ENCODE measurements at places on chromosomes 11 and 22. TPM values are rescaled to one million over a fixed set of nuclear protein-coding genes. Genes with fewer than 3 reads are reported as not detected.

Gene CKAP5
- total RNA-seq, result 135 TPM

Gene DCHS1
- 35.2 TPM for total RNA-seq

Gene RAB38
- 3.4 TPM for total RNA-seq

Gene TMEM25
- total RNA-seq, result 13.0 TPM

Gene ST14
- total RNA-seq, result under 0.01 TPM

Gene IGLL1
- total RNA-seq, result not detected

Gene INS
- not detected for total RNA-seq

Gene MS4A4E
- total RNA-seq, result not detected

Gene RTN4R
- 0.77 TPM for total RNA-seq
